NCI-H2171 treated with DMSO at 0.1 percent for 48 hours (cell line): ENCODE measurements at places on chromosomes 16 and 17.
A peak's percentile ranks its signal among the peaks of the same experiment; 100 is the strongest.

DNA sequence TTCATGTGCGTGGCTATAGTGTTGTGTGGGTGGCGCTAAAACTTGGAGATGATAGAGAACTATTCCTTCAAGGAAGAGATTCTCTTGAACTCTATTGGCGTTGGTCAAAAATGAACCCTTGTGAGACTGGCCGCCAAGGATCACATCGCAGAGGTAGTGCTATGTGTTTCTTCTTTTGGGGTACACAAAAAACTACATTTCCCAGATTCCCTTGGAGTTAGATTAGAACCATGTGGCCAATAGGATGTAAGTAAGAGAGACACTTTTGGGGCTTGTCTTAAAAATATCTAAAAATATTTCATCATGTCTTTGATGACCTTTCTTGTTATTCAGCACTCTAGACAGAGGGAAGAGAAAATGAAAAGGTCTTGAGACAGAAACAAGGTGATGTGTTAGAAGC is 25.4 kb upstream of the DYNLRB2 start:
- no peak for DNase-seq

DNA sequence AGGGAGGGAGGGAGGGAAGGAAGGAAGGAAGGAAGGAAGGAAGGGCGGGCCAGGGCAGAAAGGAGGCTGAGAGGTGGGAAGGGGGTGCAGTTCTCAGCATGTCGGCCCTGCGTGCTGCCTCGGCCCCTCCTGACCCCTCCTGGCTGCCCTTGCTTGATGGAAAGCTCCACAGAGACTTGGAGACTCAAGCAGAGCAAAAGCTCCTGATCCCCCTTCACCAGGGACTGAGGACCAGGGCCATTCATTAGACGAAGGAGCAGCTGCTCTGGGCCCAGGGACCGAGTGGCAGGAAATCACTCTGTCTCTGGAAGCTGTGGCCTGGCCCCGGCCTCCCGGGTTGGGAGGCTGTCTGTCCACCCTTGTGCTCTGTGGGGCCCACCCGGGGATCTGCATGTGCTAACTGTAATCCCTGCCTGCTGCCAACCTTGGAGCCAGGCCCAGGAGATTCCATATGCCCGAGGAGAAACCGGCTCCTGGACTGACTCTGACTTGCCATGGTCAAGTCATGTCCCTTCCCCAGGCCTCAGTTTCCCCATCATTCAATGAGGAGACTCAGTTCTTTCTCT is 27.4 kb upstream of the C1QL1 start:
- no peak for DNase-seq

- no peak for DNase-seq
Measured at GRCh38 chr16:56606476-56607108, 1.8 kb upstream of the MT2A start.

- no peak for DNase-seq
Measured at GRCh38 chr16:24580665-24581064, 41.3 kb downstream of the RBBP6 start.

- DNase-seq: no peak
Measured at GRCh38 chr16:2082983-2083364, 35.2 kb downstream of the TSC2 start.

GRCh38 chr17:6064868-6065267 is 5.3 kb upstream of the WSCD1 start:
- peak; percentile 86 for DNase-seq

DNA sequence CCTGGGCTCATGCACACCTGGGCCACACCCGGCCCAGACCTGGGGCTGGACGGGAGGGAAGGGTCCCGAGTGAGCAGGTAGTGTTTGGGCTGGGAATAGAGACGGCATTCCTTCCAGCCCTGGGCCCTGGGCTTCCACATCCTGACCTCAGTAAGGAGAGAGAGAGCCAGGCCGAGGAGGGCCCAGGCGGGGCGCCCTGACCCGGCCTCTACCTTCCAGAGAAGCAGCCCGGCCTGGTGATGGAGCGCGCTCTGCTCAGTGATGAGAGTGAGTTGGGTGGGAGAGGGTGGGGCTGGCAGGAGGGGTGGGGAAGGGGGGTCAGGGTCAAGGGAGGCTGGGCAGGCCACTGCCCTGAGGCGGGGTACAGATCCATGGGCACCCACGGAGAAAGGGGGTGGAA is 13.6 kb upstream of the MYO15B start:
- no peak for DNase-seq

DNA sequence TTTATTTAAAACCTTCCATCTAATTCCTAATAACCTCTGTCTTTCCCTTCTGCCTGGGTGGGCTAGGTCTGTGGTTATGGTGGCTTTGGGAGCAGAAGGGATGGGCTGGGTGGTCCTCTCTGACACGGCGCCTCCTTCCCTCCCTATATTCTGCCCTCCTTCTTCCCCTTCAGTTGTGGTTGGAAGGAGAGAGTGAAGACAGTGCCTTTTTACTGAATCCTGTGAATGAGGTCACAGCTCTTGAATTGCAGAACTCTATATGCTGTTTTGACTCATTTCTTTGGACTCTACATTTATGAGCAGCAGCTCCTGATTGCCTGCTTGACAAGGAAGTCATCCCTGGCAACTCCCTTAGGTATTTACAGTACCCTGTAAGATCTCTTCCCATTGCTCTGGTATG is 256.0 kb upstream of the ELAC2 start:
- DNase-seq: no peak

DNA sequence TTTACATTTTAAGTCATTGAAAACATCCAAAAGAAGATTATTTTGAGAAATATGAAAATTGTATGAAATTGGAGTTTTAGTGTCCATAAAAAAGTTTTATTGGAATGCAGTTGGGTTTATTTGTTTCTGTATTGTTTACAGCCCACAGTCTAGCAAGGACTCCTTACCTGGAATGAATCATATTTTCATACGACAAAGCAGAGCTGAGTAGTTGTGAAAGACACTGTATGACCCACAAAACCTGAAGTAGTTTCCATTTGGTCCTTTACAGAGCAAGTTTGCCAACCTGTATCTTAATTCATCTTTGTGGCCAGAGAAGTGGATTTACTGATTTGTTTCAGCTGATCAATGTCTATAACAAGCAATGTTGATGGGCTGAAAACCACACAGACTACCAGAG is 10.3 kb downstream of the CCL18 start:
- no peak for DNase-seq

DNA sequence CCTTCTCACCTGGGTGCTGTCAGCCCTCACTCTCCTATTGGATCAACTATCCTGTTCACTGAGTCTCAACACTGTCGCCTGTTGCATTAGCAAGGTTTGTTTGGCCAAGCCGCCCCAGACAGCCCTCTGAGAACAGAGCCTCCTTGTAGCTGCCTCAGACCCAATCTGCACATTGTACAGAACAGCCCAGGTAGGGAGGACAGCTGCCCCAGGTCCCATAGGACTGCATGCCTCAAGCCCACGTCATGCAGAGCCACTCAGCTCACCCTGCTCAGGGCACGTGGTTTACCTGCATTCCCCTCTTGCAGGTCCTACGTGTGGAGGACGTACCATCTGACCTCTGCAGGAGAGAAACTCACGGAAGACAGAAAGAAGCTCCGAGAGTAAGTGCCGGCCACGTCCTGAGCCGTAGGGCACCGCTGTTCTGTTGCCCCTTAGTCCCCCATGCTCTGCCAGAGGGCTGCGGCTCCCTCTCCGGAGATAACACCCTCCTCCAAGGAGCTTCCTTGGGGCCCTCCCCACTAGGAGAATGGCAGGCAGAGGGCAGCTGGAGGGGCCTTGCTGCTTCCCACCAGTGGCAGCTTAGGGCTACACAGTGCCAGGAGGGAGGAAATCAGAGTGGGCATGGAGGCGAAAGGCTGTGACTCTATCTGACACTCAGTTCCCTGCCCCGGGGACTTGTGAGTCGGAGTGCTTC is 2.8 kb downstream of the SNRNP25 start:
- DNase-seq: no peak

- no peak for DNase-seq
Measured at GRCh38 chr17:73921306-73921705, 277.1 kb upstream of the SDK2 start.

DNA sequence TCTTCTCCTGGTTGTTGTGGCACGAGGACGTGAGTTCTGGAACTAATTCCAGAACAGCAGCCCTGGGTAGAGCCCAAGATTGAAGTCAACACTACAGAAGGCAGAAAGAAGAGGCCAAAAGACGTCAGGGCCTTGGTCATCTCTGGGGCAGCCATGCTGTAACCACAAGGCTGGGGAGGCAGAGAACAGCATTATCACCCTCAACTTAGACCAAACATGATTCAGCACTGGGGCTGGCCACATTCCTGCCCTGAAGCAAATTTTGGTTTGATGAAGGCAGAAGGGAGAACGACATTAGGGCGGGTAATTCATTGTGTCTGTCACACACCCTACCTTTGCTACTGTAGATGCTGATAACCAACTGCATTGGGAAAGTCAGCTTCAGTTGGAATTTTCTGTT is 9.7 kb upstream of the ALOX15B start:
- no peak for DNase-seq

- DNase-seq: peak; percentile 79
Measured at GRCh38 chr16:71927383-71927782, 32.1 kb downstream of the IST1 start.

- no peak for DNase-seq
Measured at GRCh38 chr17:13986855-13987254, 82.4 kb upstream of the COX10 start.

DNA sequence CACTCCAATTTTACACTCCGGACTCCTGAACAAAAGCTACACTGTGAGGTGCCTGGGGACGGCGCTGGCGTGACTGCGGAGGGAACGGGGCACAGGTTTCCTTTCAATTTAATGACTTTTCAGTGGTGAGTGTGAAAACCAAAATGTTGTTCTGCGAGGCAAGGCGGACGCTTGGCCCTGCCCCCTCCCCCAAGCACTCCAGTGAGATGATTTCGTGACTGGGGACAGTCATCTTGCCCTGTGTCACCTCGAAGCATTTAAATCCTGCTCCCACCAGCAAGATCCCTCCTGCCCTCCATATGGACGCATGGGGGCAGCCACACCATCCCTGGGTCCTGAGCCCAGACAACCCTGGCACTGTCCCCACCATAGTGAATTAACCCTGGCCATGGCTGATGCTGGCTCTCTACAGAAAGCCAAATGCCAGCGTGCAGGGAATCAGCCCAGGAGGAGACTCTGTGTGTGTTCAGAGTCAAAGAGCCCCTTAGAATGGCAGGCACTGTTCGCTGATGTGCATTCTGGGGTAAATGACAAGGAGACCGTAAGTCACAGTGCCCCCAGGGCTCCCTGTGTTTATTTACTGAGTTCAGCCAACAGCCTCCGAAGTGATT is 41.0 kb downstream of the C16orf95 start:
- no peak for DNase-seq

GRCh38 chr16:53207810-53208752 is 153.3 kb downstream of the CHD9 start:
- DNase-seq: peak; percentile 98

GRCh38 chr17:51079049-51079448 is 41.6 kb downstream of the SPAG9 start:
- no peak for DNase-seq

DNA sequence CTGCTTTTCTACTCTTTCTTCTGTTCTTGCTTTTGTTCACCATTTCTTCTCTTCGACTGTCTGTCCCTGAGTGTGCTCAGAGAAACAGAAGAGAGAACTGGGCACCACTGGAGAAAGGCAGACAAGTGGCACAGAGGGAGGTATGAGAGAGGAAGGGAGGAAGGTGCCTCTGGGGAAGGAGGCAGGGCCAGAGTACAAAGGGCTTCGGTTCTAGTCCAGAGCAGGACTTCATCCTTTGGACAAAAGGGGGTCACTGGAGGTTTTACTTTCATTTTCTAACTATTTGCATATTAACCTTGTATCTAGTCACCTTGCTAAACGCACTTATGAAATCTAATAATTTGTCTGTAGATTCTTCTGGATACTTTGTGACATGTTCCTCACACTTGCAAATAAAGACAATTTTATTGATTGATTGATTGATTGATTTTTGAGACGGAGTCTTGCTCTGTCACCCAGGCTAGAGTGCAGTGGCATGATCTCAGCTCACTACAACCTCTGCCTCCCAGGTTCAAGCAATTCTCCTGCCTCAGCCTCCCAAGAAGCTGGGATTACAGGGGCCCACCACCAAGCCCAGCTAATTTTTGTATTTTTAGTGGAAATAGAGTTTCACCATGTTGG is 13.5 kb downstream of the ITGB4 start:
- no peak for DNase-seq

DNA sequence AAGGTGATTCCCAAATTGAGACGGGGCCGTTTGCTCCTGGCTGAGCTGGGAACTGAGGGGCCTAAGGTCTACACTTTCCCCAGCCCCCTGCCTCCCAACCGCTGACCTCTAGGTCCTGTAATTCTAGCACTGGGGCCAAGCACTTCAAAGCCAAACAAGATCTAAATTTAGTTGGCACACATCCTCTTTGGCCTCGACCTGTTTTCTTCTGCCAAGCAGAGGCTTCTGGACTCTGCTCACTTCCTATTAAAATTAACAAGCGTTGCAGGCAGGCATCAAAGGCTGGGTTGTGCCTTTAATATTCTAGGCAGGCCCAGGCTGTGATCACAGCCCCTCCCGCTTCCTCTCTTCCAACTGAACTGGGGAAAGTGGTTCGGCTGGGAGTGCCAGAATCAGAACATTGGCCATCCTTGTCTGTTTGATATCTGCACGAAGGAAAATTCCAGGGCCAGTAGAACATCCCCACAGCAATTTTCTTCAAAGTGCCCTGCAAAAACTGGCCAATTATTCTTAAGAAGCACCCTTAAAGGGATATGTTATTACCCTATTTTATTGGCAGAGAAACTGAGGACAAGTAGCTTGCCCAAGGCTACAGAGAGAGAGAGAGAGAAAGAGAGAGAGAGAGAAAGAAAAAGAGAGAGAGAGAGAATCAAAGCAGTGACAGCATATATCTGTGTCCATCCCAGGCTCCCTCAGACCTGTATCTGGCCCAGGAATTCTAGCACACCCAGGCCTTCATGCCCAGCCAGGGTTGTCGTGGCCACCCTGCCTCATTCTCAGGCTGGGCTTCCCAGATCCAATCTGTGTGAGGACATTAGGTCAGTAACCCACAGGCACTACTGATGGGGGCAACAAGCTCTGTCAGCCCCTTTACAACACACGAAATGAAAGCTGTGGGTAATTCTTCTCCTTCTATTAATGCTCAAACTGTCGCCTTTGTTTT is 12.8 kb upstream of the MT4 start:
- DNase-seq: no peak

GRCh38 chr16:73605309-73605708 is 557.4 kb upstream of the ZFHX3 start:
- no peak for DNase-seq

DNA sequence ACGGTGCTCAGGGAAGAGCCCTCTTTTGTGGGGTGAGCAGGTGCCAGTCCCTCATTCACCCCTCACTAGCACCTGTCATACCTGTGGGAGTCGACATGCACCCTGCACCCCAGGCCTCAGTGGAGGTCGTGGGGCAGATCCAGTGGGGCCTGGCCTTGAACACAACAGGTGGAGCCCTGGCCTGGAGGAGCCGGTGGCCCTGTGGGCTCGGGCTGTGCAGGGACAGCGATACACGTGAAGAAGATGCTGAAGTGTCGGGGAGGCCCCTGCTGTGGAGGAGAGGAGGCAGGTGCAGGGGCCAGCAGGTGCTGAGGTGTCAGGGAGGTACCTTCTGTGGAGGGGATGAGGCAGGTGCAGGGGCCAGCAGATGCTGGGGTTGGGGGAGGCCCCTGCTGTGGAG is 31.8 kb downstream of the ZNF750 start:
- peak; percentile 83 for DNase-seq
